Body of pancreas (tissue), 4 donors: ENCODE measurements at places on chromosomes 6 and 20. TPM values are rescaled to one million over a fixed set of nuclear protein-coding genes. Genes with fewer than 3 reads are reported as not detected.

DNA sequence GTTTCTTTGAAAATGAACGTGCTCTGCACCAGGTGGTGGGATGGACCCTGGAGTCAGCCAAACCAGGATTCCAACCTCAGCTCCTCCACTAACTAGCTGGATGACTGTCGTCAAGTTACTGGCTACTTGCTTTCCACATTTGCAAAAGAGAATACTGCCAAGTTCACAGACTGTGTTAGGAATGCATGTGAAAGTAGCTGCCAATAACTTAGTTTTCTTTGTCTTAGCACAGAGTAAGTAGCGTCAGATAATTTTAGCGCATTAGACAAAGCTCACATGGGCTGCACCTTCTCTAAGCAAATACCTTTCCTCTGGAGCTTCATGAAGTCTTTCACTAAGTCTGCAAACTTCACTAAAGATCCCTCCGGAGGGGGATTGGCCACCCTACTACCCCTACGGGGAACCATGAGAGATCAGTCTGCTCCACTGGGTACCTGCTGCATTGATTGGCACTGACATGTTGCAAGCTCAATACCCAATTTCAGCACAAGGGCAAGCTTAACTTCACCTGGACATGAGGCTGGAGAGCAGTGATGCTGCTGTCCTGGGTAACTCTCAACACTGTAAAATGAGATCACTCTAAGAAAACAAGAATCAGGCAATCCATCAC lies 113.9 kb downstream of the MBOAT1 start:
- DNase-seq = no peak
- no peaks in the 10 kb centered on the region for H3K4me1 ChIP-seq
- peaks cover 3% of the 10 kb centered on the region for H3K36me3 ChIP-seq
- H3K27me3 ChIP-seq = no peaks in the 10 kb centered on the region
- H3K4me3 ChIP-seq = no peak overlapping the region

GRCh38 chr6:109024784-109025183 lies 69.9 kb downstream of the SESN1 start:
- no peak overlapping the region for H3K4me3 ChIP-seq
- no peaks in the 10 kb centered on the region for H3K27me3 ChIP-seq
- peaks cover 5% of the 10 kb centered on the region for H3K4me1 ChIP-seq
- H3K36me3 ChIP-seq = no peaks in the 10 kb centered on the region

DNA sequence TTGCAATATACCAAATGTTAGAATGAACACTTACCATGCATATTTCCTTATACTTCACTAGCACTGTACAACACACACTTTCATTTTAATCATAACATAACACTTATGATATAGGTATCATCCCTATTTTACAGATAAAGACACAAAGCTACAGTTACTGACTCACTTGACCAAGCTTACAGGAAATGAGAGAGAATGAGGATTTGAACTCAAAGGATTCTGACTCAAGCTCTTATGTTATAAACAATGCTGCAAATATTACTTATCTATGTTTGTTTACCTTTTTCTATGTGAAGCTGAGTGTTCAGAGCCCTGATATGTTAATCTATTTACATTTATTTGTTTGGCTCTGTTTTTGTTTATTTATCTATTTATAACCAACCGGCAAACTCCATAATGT lies 245.4 kb downstream of the PTPRK start:
- DNase-seq = no peak
- no peaks in the 10 kb centered on the region for H3K27me3 ChIP-seq
- no peak overlapping the region for H3K4me3 ChIP-seq
- H3K4me1 ChIP-seq = peaks cover 22% of the 10 kb centered on the region
- no peak overlapping the region for H3K27ac ChIP-seq

DNA sequence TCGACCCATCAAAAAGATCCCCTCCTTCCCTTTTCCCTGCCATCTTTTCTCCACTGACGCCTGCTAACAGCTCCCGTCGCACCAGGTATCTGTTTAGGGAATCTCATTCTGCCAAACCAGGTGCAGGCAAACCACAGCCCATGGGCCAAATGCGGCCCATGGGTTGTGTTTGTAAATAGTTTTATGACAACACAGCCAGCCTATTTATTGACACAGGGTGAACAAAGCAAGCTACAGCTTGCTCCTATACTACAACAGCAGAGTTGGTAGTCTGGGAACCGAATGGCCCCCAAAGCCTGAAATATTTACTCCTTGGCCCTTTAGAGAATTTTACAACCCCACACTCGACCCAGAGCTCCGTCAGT lies 16.4 kb downstream of the NFATC2 start:
- H3K27me3 ChIP-seq = no peaks in the 10 kb centered on the region
- H3K4me1 ChIP-seq = peaks cover 10% of the 10 kb centered on the region
- H3K4me3 ChIP-seq = no peak overlapping the region
- DNase-seq = no peak

GRCh38 chr6:132096245-132096644 lies 145.1 kb upstream of the CCN2 start:
- no peak overlapping the region for H3K4me3 ChIP-seq
- H3K27me3 ChIP-seq = no peaks in the 10 kb centered on the region
- H3K27ac ChIP-seq = no peak overlapping the region
- no peaks in the 10 kb centered on the region for H3K4me1 ChIP-seq

DNA sequence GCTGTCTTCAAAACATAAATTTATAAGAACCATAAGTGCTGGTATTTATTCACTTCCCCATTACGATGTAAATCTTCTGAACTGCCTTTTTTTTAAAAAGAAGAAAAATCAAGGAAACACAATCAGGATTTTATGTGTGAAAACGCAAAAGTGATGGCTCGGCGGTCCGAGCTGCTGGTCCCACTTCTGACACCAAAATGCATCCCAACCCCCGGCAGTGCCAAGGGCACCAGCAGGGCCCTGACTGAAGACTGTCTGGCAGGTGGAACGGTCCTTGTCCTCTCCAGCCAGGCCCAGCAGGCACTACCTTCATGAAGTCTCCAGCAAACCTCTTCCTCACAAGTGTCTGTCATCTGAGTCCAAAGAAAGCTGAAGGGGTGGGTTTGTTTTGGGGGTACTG lies 41.2 kb downstream of the TBC1D7 start:
- H3K27me3 ChIP-seq = no peaks in the 10 kb centered on the region
- no peak for DNase-seq
- no peaks in the 10 kb centered on the region for H3K4me1 ChIP-seq
- H3K36me3 ChIP-seq = no peaks in the 10 kb centered on the region
- no peak overlapping the region for H3K4me3 ChIP-seq
- H3K27ac ChIP-seq = no peak overlapping the region

TTLL9 gene
- total RNA-seq = 0.99 TPM
